Caco-2 (cell line): ENCODE measurements at places on chromosomes 2 and 18. TPM values are rescaled to one million over a fixed set of nuclear protein-coding genes. Genes with fewer than 3 reads are reported as not detected.

DNA sequence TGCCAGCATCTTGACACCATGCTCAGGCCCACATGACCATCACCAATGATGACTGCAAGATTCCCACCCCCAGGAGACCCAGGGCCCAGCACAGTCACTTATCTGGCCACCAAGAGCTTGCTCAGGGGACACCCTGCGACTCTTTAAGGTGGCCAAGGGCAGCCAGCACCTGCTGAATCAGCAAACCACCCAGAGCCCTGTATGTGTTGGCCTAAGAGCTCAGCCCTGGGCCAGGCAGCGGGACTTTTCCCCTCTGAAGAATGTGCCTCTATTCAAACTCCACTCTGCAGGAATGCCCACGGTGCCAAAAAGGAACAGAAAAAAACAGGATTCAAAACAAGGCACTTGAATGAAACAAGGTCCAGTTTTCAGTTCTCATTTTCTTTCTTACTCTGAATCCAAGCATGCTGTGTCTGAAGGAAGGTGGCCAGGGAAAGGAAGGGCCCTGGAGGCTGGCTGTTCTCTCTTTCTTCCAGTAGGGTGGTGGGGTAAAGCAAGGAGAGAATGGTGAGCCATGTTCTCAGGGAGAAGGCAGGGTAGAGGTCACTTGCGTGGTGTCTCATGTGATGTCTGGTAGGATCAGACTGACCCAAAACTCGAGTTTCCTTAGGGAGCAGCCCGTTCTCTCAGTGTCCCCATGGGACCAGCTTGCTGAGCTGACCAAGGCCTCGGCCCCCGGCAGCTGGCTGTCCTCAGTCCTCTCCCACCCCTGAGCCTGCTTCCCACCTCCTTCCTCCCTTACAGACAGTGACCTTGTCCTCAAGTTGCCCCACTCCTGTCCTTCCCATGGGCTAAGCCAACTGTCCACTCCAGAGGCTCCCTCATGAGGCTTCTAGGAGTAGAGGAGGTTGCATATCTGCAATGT is 150.0 kb downstream of the RNF152 start:
- no peak for DNase-seq

GRCh38 chr2:126748188-126748760 is 92.3 kb downstream of the GYPC start:
- DNase-seq = no peak

DNA sequence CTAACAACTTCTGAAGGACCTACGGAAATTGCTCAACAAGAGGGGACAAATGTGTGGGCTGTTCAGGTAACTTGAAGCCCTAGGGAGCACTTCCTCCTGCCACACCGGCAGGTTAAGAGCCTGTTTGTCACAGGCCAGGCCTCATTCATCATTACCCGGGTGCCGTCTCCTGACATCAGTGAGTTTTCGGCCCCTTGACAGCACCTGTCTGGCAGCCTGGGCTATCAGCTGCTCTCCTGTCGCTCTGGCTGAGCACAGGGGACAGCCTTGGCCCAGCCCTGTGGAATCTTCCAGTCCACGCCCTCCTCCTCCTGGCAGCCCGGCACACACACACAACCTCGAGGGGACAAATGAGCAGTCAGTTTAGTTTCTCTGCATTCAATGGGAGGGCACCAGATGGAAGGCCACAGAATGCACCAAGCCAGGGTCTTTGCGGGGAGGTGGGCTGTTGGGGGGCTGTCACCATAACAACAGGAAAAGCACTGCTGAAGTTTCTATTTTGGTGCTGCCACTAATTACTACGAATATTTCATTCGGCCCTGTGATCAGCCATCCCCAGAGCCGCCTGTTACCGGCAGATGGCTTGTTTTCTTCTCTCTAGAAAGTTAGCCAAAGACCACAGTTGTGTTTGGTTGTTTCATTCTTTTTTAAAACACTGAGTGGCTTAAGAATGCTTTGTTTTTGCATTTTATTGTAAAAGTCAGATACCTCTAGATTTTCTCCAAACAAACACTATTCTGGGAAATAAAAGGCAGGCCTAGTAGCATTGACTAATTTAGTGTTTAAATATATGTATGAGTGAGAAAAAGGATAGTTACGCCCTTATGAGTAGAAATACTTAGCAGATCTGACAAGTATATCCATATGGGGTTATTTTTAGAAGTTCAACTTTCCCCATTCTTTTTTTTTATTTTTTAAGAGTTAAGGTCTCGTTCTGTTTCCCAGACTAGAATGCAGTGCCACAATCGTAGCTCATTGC is 189.9 kb upstream of the NDUFV2 start:
- peak; percentile 80 for DNase-seq

- no peak for DNase-seq
Measured at GRCh38 chr2:212249451-212249850, 289.2 kb downstream of the ERBB4 start.

DNA sequence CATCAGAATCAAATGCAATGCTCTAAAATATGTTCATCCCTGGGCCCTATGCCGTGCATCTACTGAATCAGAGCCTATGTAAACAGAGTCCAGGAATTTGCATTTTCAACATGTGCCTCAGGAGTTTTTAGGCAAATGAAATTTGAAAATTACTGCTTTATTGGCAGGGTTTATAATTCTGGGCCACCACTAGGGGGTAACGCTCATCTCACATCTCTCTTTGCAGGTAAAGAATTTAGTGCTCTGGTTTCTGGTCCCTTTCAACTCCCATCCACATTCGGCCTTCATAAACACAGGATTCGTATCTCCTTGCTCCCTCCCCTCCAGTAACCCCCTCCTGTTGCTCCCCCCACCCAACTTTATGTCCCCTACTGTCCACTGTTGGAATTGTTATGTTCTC is 49.3 kb downstream of the LYPD6B start:
- DNase-seq = peak; percentile 45

- DNase-seq = no peak
Measured at GRCh38 chr2:160224060-160224459, 24.0 kb upstream of the ITGB6 start.

DNA sequence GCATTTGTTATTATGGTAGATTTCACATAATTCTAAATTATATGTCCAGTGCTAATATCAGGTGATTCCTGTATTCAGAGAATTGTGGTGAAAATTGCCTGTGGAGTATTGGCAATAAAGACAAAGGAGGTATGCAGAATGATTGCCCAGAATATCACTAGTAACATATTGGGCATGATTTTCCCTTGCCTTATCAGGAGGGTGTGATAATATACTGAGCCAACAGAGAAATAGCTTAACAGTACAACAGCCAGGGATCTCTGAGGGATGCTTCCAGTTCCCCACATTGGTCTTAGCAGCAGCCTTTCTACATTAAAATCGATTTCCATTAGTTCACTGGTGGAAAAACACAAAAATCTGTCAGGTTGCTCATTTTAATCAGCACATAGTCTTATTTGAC is 122.9 kb upstream of the COL3A1 start:
- no peak for DNase-seq

GRCh38 chr18:58447402-58448095 is 181.3 kb downstream of the ALPK2 start:
- DNase-seq = no peak

- DNase-seq = no peak
Measured at GRCh38 chr18:12911929-12912703, 28.1 kb upstream of the PTPN2 start.

DNA sequence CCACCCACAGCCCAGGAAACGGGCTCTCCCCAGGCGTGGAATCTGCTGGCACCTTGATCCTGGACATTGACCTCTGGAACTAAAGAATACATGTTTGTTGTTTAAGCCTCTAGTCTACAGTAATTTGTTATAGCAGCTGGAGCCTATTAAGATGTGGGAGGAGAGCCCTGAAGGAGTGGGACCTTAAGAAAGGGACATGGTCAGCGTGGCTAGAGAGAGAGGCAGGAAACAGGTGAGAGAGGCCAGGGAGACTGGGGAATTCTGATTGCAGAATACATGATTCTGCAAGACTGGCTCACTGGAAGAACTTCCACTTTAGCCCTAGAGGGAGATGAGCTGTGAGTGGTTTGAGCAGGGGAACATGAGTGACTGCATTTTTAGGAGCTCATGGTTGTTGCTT is 83.2 kb downstream of the CD8B2 start:
- DNase-seq = no peak

DNA sequence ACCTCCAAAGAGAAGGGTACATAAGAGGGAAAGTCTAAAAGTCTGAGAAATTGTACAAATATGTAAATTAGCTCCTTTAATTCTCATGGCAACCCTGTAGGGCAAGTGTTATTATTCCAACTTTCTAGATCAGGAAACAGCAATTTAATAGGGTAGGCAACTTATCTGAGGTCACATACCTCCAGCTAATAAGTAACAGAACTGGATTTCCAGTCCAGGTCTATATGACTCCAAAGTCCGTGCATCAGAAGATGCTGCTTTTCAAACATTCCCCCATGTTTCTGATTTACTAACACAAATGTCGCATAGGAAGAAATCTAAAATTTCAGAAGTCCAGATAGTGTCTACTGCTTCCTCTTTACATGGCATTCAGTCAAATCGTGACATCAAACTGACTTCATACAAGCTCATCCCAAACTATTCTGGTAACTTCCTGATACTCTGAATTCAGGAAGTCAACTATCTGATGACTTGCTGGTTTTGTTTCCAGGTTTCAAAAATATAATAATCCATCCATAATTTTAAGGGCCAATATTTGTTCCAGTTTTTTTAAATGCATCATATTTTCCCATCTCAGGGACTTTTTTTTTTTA is 419.3 kb upstream of the ACVR2A start:
- peak; percentile 48 for DNase-seq

- no peak for DNase-seq
Measured at GRCh38 chr2:85958731-85959130, 69.9 kb upstream of the ST3GAL5 start.

DNA sequence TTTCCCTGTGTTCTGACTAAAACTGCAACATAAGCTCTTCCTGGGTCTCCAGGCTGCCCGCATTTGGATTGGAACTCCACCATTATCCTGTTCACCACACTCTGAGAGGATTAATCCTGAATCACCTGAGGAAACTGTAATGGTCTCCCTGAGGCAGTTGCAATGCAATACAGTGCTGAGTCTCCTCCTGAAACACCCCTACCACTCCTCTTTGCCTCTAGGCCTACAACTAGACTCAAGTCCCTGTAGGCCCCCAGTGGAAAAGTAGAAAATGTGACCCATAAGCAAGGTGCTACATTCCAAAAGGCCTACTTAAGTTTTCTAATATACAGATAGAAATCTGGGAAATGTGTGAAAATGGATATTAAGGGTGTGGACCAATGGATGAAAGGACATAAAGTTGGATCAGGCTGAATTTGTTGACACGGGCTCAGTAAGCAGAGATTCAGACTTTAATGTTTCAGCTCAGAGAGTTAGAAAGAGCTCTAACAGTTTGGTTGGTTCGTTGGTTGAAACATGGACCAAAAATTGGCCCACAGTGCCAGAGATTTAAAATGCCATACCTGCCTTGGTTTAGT is 222.3 kb upstream of the ZC3H15 start:
- DNase-seq = no peak

DNA sequence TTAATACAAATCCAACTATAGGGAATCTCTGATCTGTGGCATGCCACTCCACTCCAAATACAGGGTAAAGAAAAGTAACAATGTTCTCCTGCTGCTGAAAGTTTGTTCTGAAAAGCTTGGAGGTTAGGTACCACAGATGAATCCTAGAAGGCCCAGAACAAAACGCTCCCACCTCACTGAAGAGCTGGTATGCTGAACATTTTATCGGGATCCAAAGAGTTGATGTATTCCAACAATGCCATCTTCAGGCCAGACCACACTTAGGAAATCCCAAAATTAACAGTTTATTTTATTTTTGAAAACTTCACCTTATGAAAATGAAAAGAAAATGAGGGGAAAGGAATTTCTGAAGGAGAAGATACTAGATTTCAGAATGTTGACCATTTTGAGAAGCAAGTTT is 145.1 kb upstream of the CDH19 start:
- no peak for DNase-seq

DNA sequence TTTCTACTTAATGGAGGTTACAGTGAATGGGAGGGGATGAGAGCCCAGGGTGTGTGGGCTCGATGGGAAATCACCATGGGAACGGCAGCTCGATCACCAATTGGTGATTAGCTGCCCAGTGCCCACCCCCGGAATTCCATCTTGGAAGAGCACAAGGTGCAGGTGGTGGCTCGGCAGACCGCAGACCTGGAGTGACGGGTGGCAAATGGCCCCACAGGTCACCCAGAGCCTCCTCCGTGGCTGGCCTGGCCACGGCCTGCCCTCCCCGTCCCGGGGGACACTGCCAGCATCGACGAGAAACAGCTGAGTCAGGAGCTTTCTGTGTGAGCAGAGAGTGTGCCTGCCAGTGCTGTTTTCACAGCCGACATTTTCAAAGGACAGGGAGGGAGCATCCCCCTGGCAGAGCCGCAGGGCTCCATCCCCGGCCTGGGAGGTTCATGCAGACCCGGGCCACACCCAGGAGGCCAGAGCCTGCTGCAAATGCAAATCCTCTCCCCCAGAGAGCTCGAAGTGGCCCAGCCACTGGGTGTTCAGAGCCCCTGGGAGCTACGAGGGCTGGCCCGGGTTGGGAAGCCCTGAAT is 176.4 kb upstream of the MYT1L start:
- DNase-seq = no peak

GRCh38 chr18:340044-340443 is 72.2 kb upstream of the THOC1 start:
- DNase-seq = no peak

GRCh38 chr2:64212346-64212745 is 68.1 kb upstream of the PELI1 start:
- no peak for DNase-seq

DNA sequence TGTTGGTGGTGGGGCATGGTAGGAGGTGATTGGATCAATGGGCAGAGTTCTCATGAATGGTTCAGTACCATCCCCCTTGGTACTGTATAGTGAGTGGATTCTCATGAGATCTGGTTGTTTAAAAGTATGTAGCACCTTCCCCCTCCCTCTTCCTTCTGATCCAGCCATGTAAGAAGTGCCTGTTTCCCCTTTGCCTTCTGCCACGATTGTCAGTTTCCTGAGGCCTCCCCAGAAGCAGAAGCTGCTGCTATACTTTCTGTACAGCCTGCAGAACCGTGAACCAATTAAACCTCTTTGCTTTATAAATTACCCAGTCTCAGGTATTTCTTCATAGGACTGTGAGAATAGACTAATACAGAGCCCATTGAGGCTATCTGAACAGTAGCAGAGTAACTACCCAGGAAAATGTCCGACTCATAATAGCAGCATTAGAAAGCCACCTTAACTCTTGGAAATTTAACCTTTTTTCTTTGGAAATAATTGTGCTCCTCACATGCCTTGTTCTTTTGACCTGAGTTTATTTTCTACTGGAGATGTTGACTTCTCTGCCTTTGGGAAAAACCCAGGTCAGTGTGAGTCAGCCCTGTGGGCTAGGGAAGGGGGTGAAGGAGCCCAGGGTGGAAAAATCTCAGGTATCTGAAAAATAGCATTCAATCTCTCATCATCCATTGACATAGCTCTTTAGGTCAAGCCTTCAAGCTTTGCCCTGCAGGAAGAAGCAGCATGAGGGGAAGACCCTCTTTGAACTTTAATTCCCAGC is 18.1 kb downstream of the CYP1B1 start:
- no peak for DNase-seq

- no peak for DNase-seq
Measured at GRCh38 chr18:55124078-55124763, 165.0 kb upstream of the CCDC68 start.

The AGXT gene
- 0.20 and 0.39 TPM in 2 replicates for total RNA-seq

The NOP58 gene
- 136 and 147 TPM in 2 replicates for total RNA-seq

The CTNNA2 gene
- not detected in 2 replicates for total RNA-seq

The MOB4 gene
- 27.2 and 31.1 TPM in 2 replicates for total RNA-seq

The LYPD6B gene
- 28.5 and 35.8 TPM in 2 replicates for total RNA-seq

The SCN2A gene
- not detected in 2 replicates for total RNA-seq

The ARL6IP6 gene
- total RNA-seq = 33.1 and 41.4 TPM in 2 replicates

The STAM2 gene
- 20.3 and 24.4 TPM in 2 replicates for total RNA-seq

The STAT4 gene
- total RNA-seq = 0.19 and 0.48 TPM in 2 replicates

The MYOM1 gene
- 0.41 and 0.49 TPM in 2 replicates for total RNA-seq

The CABYR gene
- total RNA-seq = 3.3 and 4.4 TPM in 2 replicates

The CYP27A1 gene
- 20.9 and 26.8 TPM in 2 replicates for total RNA-seq

The DLX2 gene
- total RNA-seq = 0.79 and 0.82 TPM in 2 replicates
